ENCODE measurements at places on chromosomes 11 and 22.

GRCh38 chr11:134441281-134441680 lies 29.2 kb upstream of the B3GAT1 start:
- DNase-seq, result no peak

DNA sequence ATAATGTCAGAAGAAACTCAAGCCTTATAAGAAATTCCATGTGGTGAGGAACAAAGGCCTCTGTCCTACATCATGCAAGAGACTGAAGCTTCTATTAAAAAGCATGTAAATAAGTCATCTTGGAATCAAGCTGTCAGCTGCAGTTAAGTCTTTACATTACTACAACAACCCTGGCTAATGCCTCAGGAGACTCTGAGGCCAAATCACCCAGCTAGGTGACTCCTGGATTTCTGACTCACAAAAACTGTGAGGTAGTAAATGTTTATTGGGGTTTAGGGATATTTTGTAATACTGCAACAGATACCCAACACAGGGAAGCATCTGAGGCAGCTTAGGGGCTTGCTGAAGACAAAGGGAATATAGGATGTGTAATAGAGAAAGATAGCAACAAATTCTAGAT lies 89.6 kb downstream of the C11orf87 start:
- no peak for DNase-seq

DNA sequence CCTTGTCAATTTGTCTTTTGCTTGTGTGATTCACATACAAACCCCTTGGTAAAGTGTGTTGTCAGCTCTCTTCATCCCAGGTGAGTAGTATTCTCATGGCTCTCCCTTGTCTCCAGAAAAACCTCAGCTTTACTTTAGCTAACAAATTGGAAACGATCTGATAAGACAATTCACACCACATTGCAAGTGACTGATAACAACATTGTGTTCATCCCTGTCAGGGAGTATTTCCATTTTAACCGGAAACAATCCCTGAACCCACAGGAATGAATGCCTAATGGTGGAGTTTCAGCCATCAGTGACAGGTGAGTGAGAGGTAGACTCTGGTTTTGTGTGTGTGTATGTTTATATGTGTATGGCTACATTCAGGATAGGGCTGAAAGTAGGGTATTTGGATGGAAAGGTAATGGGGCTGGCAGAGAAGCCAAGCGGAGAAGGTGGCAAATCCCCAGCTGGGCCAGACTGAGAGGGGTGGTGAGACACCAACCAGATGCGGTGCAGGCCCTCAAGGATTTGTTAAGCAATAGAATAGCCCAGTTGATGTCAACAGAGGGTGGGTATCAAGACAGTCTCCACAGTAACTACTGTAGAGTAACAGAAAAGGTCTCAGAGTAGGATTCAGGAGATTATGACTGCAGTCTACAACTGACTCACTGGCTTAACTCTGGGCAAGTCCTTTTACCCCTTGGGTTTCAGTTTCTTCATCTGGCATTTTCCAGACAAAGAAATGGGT lies 7.6 kb downstream of the LRRC51 start:
- no peak for DNase-seq

DNA sequence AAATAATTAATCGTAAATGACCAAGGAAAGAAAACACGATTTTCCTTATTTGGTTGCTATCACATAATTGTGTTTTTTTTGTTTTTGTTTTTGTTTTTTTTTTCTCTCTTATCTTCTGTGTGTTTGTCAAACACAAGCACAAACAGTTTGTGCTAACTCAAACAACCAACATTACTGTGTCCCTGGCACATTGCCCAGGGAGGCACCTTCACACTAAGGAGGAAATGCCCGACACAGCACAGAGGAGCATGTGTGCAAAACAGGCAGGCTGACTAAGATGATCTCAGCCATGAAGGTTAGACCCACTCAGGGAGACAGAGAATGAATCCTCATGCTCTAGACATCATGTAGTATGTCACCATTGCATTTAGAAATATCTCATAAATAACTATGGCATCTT lies 130.1 kb downstream of the SOX6 start:
- peak; percentile 55 for DNase-seq

GRCh38 chr22:35202376-35202775 lies 54.9 kb upstream of the HMGXB4 start:
- DNase-seq, result no peak

GRCh38 chr22:20517841-20518592 lies 10.6 kb downstream of the MED15 start:
- no peak for DNase-seq

DNA sequence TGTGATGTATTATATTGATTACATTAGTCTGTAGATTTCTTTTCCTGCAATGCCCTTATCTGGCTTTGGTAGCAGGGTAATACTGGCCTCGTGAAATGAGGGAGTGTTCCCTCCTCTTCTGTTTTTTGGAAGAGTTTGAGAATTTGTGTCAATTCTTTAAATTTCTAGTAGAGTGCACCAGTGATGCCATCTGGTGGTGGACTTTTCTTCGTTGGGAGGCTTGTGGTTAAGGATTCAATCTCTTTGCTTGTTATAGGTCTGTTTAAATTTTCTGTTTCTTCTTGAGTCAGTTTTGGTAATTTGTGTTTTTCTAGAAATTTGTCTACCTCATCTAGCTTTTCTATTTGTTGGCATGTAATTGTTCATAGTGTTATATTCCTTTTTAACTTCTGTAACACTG lies 18.9 kb downstream of the SHANK3 start:
- no peak for DNase-seq

- DNase-seq, result no peak
Measured at GRCh38 chr11:95985174-95985808, 61.4 kb upstream of the MTMR2 start.
